ENCODE measurements at places on chromosomes 2 and 18.

DNA sequence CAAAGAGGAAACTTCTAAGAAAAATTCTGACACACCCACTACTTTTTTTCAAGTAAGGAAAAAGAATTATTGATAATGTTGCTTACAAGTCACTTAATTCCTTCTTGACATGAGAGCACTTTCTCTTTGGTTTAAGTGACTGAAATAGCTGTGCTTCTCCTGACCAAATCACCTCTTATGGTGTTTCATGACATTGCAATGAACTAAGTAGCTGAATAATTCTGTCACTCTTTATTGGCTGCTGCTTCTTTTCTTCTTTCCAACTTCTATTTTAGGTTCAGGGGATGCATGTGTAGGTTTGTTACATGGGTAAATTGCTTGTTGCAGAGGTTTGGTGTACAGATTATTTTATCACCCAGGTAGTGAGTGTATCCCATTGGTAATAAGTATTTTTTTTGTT, 447.6 kb upstream of the NETO1 start:
- DNase-seq: no peak

- no peak for DNase-seq
Measured at GRCh38 chr2:52369178-52369577, 1337.2 kb upstream of the NRXN1 start.

DNA sequence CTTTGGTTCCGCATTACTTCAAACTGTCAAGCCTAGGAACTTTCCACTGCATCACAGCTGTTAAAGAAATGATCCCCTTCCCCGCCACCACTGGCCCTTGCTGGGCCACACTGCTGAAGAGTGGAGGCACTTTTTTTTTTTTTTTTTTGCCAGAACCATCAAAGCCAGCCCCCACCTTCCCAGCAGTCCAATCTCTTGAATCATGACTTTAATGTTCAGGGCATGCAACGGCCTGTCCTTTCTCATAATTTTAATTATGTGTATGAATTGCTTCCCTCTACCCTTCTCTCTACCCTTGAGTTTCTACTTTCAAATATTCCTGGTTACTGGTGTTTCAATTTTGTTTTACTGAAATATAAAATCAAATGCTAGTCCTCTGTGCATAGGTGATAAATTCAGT, 102.1 kb upstream of the LMAN1 start:
- DNase-seq: no peak

DNA sequence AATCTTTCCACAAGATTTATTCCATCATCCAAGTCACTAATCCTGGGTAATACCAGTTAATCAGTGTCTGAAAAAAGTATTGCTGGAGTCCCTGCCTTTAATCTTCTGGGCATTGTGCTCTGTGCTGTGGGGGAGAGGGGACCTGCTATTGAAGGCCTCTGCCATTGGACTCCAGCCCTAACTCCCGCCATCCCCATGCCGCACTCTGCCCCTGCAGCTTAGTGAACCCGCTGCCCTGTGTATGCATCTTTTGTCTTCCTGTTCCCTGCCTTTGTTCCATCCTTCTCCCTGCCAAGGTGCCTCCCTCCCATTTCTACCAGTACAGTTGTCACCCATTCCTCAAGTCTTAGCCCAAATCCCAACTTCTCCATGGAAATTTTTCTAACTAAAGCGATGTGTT, 113.8 kb upstream of the EPAS1 start:
- no peak for DNase-seq

- no peak for DNase-seq
Measured at GRCh38 chr2:101812226-101812625, 114.7 kb downstream of the MAP4K4 start.

DNA sequence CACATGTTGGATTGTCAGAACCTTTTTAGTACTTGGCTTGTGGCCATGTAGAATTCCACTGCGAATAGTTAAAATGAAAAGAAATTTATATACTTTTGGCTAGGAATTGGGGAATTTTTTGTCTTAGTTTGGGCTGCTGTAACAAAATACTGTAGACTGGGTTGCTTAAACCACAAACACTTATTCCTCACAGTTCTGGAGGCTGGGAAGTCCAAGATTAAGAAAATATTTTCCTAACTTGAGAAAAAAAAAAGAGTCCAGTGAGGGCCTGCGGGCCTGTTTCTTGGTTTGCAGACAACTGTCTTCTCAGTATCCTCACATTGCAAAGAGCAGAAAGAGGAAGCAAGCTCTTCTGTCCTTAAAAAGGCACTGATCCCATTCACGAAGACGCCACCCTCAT, 81.9 kb downstream of the CD226 start:
- no peak for DNase-seq

DNA sequence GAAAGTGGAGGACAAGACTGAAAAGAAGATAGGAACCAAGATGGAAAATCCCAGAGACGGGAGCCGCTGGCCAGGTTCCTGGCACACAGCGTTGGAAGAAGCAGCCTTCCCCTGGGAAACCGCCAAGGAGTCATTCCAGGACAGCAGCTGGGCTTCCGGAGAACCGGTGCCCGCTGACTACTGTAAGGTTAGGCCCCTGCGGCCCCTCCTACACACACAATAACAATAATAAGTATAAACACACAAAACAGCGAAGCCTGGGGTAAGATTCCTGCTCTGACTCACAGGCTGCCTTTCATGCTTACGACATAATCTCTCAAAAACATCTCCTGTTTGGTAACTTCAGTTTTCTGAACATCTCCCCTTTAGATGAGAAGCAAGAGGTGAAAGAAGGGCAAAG, 28.1 kb upstream of the MYCN start:
- DNase-seq: no peak

DNA sequence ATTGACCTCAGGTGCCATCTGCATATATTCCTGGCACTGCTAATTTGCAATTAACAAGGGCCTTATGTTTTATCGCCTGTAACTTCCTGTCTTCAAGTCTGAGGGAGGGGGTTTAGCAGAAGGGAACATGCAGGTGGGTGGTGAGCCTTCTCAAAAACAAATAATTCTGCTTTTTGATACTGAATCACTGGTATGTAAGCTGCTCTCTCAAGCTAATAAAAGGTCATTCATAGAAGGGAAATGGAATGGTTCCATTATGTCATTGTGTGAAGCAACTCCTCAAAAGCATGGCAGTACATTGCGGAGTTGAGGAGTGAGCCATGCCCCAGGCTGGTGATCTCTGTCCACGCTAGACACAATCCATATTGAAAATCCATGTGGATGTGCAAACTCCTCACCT, 414.8 kb upstream of the ID2 start:
- DNase-seq: no peak

DNA sequence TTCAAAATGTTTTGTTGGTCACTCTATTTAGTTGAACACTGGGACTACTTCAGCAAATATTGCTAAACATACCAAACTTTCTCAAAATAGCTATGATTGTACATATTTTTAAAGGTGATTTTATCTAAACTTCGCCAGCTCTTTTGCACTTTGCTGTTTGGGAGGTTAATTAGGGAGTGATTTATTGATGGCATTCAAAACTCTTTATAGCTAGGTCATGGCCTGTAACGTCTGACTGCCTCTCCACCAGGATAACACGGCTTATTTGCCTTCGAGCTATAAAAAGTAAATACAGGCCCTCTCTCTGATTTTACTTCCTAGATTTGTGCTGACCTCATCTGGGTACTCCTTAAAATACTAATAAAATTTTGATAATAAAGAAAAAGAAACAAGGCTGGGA, 931.9 kb downstream of the DCDC2C start:
- DNase-seq: no peak

DNA sequence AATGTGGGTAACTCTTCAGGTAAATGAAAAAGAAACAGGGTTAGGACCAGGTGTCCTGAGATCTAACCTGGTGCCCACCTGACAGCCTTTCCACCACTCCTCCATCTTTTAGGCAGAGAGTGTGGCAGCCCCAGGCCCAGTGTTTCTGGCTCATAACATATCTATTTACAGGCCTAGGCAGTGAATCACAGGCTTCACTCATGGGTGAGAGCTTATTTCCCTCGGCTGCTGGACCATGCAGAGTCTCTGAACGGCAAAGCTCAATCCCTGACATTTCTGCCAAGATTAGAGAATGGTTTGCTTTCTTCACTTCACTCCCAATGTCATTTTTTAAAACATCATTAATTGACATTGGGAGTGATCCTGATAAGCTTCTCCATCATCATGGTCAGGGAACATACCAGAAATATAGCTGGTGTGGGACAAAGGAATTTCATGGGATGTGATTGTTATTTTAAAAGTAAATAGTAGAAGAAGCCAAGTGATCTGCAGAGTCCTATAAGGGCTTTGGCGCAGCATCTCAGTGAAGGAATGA, 323.9 kb downstream of the SETBP1 start:
- DNase-seq: no peak

GRCh38 chr18:44915213-44915612, 234.5 kb downstream of the SETBP1 start:
- DNase-seq: no peak

DNA sequence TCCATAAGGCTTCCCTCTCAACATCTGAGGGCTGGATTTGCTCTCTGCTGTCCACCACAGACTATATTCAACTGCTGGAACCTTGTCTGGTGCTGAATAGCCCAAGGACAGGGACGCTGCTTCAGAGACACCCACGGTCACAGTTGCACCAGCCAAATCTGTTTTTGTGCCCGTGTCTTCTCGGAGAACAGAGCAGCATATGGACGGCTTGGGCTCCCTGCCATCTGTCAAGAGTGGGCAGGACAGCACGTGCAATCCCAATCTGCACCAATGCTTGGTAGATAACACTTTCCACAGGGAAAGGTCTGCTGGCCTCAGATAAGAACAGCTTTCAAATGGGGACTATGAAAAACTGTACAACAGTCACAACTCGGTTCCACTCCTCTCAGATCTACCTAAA, 466.1 kb downstream of the TGIF1 start:
- no peak for DNase-seq

DNA sequence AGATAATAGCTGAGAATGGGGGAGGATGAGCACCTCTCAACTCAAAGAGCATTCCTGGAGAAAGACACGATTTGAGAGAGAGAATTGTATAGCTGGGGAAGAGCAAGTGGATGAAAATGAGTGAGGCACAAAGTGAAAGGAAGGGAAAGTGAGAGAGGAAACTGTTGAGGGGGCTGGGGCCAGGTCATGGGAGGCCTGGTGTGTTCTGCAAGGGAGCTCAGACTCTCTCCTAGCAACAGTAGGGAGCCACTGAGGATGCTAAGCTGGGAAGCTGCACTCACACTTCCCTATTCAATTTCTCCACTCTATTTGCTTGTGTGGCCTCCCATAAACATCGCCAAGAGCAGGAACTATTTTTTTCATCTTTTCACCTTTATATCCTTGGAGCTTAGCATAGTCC, 14.8 kb downstream of the EVA1A start:
- DNase-seq: no peak

- DNase-seq: no peak
Measured at GRCh38 chr2:7022492-7023385, 105.5 kb downstream of the RNF144A start.

DNA sequence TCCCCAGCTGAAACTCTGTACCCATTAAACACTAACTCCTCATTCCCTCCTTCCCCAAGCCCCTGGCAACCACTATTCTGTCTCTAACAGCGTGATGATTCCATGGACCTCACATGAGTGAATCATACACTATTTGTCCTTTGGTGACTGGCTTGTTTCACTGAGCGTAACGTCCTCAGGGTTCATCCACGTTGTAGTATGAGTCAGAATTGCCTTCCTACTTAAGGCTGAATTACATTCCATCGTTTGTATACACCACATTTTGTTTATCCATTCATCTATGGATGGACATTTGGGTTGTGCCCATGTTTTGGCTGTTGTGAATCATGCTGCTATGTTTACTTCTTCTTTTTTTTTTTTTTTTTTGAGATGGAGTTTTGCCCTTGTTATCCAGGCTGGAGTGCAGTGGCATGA, 19.6 kb upstream of the CABLES1 start:
- no peak for DNase-seq

GRCh38 chr2:65504201-65504600, 71.8 kb upstream of the SPRED2 start:
- no peak for DNase-seq

DNA sequence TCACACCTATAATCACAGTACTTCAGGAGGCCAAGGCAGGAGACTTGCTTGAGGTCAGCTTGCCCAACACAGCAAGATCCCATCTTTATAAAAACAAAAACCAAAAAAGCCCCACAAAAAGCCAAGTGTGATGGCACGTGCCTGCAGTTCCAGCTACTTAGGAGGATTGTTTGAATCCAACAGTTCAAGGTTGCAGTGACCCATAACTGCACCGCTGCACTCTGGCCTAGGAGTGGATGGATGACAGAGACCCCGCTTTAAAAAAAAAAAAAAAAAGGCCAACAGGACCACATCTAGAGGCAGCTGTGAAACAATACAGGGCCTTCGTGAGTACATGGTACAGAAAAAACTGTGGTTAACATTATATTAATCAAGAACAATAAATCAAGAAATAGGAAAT, 56.2 kb downstream of the PRPF40A start:
- no peak for DNase-seq

DNA sequence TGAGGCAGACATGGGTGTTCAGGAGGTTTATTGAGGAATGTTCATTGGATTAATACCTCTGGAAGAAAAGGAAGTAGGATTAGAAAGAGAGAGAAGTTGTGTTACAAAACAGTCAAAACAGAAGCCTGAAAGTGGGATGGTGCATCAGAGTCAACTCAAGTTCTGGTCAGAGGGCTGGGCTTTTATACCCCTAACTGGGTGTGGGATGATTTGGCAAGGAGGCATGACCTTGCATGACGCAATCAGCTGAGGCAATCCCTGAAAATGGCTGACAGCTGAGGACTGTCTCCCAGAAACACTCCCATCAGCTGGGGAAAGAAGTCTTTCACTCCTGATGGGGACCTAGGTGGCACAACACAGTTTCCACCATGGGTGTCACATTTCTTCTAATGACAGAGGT, 818.2 kb downstream of the SATB2 start:
- DNase-seq: no peak

DNA sequence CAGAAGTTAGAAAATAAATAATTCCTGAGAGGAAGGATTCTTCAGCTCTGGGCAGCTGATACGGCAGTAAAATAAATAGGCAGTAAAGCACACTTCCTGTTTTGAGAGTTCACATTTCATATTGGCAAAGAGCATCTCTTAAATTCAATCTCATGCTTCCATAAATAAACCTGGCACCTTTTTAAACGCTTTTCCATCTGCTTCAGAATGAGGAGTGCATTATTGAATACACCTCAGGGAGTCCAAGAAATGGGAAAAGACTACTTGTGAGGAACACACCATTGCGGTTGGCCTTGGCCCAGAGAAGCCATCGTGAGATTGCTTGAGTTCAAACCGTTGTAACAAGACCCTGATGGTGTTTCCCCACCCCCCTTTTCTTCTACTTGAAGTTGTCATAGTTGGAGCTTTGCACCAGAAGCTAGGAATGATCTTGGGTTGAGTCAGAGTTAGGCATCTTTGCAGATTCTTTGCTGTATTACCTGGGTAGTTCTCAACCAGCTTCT, 123.9 kb downstream of the RDH14 start:
- DNase-seq: no peak

DNA sequence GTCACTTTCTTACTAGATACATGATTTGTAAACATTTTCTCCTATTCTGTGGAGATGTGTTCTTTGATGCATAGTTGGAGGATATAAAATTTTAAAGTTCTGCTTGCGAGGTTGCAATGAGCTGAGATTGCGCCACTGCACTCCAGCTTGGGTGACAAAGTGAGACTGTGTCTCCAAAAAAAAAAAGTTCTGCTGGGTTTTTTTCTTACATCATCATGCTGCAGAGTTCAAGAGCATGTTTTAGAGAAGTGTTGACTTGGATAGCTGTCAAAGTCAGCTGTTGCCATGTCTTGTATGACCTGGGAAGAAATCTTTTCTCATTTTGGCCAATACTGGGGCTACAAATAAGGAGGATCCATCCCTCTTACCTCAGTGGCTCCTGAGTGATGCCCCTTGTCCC, 71.3 kb downstream of the UGGT1 start:
- no peak for DNase-seq

- DNase-seq: no peak
Measured at GRCh38 chr2:174897286-174897685, 107.9 kb downstream of the CHN1 start.

Measured in natural killer cell (primary cell).